ENCODE measurements at places on chromosomes 3 and 15.

- DNase-seq = no peak
These were observed 88.9 kb upstream of the OSBPL11 start for GRCh38 chr3:125684199-125684598.

GRCh38 chr3:197734667-197735318 lies 1.9 kb downstream of the RUBCN start:
- no peak for DNase-seq

- DNase-seq = no peak
These were observed 513 bp downstream of the VGLL4 start for GRCh38 chr3:11643201-11643603.

DNA sequence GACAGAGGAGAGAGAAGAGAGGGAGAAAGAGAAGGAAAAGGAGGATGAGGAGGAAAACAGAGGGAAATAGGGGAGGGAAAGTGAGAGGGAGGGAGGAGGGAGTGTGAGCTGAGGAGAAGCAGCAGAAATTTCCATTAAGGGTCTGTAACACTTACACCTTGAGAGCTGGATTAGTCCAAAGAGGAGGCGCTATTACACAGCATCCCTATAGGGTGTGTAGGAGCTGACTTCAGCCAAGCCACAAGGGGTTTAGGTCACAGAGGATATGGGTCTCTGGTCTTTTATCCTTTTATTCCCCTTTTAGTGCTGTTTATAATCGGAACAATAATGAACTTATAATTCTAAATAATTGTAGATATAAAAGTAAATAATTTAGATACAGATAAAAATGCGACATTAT lies 230.4 kb downstream of the GABRG3 start:
- no peak for DNase-seq

DNA sequence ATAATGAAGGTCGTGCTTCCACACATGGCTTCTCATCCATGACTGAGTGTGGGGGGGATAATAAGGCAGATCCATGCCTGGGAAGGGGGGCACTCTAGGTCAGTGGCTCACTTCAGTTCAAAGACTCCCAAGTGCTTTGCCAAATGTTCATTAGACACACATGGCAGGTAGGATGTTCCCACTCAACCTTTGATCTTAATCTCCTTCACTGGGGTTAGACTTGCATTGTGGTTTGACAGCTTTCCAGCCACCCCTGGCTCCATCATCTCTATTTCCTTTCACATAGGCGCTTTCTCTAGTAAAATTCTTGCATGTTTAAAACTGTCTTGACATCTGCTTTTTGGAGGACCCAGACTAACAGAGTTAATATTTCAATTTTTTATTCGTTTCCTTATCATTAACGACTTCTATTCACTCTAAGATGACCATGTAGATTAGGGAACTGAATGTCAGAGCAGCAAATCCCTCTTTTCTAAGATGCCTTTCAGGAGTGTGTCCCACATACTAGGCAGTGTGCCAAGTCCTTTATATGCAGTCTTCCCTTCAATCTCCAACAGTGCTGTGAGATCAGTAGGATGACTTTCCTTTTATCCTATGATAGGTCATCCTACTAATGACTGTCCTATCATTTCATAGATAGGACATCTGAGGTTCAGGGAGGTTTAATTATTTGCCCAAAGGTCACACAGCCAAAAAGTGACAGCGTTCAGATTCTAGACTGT lies 57.9 kb downstream of the BTD start:
- no peak for DNase-seq

DNA sequence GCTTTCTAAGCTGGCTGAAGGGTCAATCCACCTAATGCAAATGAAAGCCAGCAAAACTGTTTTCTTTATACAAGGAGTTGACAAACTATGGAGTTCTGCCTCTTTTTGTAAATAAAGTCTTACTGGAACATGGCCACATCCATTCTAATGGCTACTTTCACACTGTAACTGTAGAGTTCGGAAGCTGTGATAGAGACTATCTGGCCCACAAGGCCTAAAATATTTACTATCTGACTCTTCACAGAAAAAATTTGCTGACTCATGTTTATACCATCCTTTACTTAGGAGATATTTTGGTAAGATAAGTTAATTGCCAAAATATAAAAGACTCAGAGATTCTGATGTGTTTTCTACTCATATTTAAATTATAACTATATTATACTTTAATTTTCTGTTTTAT lies 93.7 kb upstream of the GK5 start:
- DNase-seq = peak; percentile 13

DNA sequence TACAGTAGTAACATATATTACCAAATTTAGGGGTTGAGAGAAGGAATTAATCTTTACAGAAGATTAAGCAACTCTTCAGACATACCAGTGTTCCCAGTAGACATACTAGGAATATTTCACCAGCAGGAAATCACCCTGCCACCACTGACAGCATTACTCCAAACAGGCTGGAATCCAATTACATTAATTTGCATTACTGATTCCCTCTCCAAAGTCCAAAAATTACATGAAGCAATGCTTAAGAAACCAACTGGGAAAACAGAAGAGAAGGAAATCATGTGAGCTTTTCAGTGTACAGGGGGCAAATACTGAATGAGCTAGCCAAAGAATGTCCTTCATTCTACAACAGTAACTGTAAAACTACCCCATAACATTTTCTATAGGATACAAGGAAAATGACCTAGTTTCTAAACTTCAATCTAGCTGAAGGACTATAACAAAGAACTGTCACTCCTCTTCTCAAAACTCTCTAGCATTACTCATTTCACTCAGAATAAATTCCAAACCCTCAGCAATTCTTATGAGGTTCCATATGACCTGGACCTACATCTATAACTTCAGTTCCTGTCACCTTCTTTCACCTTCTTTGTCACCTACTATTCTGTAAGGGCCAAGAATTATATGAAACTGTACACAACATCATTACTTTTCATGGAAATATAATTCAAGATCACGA lies 72.7 kb downstream of the INO80 start:
- DNase-seq = peak; percentile 62

GRCh38 chr15:75620841-75621391 lies 4.6 kb downstream of the SNUPN start:
- peak; percentile 89 for DNase-seq

DNA sequence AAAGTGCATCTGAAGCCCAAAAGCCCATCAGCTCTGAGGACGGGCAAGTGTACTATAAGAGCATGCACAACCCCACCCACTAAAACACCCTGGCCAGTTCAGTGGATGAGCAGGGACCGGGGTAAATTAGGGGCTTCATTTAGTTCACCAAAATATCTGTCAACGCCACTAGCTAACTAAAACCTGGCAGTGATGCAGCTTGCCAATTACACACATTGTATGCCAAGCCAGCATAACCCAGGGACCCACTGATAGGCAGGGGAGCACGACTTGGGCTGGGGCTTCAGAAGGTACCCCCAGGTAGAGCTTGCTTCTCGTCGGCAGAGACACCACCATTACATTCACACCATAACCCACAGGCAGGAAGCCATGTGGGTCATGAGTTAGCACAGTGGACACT lies 47.0 kb downstream of the PTPN23 start:
- DNase-seq = no peak

GRCh38 chr3:59839283-59839682 lies 789.5 kb upstream of the CFAP20DC start:
- DNase-seq = peak; percentile 49

- DNase-seq = no peak
These were observed 1.3 kb downstream of the NOP10 start for GRCh38 chr15:34341381-34342212.

GRCh38 chr3:89264037-89264560 lies 156.7 kb downstream of the EPHA3 start:
- no peak for DNase-seq
